MG63 (cell line): ENCODE measurements at places on chromosomes 12 and 14. TPM values are rescaled to one million over a fixed set of nuclear protein-coding genes. Genes with fewer than 3 reads are reported as not detected.
A peak's percentile ranks its signal among the peaks of the same experiment; 100 is the strongest.

- DNase-seq = peak; percentile 51
Observed at GRCh38 chr14:93984987-93985410, 8.6 kb upstream of the ASB2 start.

The TCL1B gene
- total RNA-seq = not detected in 2 replicates

The AVPR1A gene
- total RNA-seq = not detected in 2 replicates

DNA sequence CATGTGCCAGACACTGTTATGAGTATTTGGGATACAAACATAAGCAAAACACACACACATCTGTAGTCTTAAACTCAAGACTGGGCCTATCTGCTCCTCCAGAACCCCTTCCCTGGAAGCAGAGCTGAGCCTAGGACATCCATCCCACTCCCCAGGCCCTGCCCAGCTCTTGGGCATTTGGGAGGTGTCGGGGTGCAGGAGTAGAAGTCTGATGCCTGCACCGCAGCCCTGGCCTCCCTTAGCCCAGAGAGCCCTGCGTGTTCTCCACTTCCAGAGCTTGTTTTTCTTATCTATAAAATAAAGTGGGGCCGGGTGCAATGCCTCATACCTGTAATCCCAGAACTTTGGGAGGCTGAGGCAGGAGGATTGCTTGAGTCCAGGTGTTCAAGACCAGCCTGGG is 11.7 kb downstream of the HSP90AA1 start:
- DNase-seq = no peak

The CLMN gene
- 0.35 and 1.2 TPM in 2 replicates for total RNA-seq

The KRT6A gene
- total RNA-seq = not detected in 2 replicates

DNA sequence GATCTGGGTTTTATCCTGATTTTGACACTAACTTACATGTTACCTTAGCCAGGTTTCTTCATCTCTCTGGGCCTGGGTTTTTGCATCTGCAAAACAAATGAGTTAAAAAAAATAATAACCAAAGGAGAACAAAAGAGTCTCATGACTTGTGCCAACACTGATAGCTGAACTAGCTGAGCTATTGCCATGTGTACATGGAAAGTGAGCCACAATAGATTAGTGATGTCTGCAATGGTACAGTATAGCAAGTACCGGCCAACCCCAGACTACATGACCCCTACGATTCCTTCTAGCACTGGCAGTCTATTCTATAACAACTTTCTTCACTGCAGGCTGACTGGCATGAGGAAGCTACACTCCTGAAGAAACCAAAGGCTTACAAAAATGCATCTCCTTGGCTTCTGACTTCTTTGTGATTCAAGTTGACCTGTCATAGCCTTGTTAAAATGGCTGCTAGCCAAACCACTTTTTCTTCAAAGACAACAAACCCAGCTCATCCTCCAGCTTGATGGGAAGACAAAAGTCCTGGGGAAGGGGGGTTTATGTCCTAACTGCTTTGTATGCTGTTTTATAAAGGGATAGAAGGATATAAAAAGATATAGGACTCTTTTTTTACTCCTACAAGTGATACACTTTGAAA is 123.7 kb downstream of the DAD1 start:
- DNase-seq = no peak

The GNB3 gene
- total RNA-seq = 0.43 TPM in 1 of 2 replicates, not detected in the other

DNA sequence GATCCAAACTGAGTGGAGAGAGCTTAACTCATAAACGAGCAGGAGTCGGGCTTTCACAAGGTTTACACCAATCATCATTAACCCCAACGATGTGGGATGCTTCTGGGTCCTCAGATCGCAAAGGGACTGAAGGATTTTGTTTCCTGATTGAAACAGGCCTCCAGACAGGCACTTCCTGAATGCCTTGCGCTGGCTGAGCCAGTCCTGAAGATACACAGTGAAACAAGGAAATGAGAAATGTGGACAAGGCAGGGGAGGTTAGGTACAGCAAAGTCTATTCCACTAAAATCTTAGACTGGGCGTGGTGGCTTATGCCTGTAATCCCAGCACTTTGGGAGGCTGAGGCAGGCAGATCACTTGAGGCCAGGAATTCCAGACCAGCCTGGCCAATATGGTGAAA is 30.7 kb downstream of the RBM19 start:
- no peak for DNase-seq

- peak; percentile 78 for DNase-seq
Observed at GRCh38 chr14:33332497-33332896, 393.8 kb downstream of the NPAS3 start.

DNA sequence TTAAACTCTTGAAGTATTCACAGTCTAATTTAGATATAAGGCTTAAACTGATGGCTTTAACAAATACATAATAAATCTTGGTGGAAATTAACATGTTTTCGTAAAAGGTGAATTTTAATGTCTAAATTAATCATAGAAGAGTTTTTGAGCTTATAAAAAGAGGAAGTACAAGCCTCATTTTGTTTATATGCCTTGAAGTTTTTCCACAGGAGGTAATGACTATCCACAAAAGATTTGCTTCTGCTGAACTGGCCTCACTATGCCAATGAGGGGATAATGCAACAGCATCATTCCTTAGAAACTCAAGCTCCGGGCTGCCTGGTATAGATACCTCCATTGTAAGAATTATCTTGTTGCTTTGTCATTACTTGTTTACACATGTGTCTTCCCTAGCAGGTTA is 175.6 kb downstream of the DUSP6 start:
- DNase-seq = no peak

DNA sequence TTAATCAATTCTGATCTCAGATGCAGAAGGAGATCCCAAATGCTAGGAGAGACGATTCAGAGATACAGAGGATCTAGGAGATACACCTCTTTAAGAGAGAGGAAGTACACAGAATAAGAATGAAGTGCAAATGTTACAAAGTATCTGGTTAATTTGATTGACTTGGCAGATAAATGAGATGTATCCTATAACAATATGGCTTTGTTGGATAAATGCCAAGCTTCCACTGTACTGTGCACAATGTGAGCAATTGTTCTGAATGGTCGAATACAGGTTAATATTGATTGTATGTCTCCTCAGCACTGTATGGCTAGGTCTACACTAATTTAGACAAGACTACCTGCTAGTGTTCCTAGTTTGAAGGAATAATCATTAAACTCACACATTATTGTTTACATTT is 119.6 kb upstream of the PTPRB start:
- no peak for DNase-seq

- DNase-seq = no peak
Observed at GRCh38 chr12:108121320-108121719, 7.8 kb upstream of the WSCD2 start.

DNA sequence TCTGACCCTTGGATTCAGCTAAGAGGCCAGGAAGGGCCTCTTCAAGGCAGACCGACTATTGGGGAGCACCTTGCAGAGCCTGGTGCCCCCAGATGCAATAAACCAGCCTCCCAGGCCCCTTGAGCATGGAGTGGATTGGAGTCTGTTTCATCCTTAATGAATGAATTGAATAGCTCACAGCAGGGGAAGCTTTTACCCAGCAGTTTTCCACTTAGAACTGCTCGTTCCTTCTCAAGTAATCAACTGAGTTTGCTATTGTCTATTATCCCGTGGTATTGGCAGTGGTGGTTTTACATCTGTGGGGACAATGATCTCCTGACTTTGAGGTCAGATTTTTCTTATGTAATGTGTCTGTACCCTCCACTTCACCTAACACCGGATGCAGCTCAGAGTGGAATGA is 197.6 kb downstream of the AACS start:
- DNase-seq = no peak

DNA sequence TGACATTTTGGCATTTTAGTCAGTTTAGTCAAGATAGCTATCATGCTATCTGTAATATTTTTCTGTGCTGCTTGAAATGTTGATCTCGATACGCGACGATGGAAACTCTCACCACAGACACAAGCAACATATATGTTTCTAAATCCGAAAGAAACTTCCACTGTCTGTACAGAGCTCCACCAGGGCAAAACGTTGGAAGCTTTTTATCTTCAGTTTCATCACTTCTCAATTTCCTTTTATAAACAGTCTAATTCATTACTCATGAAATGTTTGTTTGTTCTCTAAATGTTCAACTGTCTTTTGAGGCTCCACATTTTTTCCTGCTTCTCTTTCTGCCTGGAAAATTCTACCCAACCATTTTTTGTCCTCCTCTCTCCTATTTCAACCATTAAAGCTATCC is 737.6 kb downstream of the SLC16A7 start:
- no peak for DNase-seq

- no peak for DNase-seq
Observed at GRCh38 chr12:106094304-106094703, 44.5 kb downstream of the NUAK1 start.

- DNase-seq = no peak
Observed at GRCh38 chr14:68630611-68631393, 162.1 kb downstream of the ZFP36L1 start.

- DNase-seq = no peak
Observed at GRCh38 chr12:127583041-127583440, 683.9 kb upstream of the TMEM132C start.

GRCh38 chr14:28220391-28220790 is 546.2 kb upstream of the FOXG1 start:
- no peak for DNase-seq

GRCh38 chr12:49811136-49811535 is 17.1 kb downstream of the NCKAP5L start:
- no peak for DNase-seq

The PRH2 gene
- total RNA-seq = not detected in 2 replicates

GRCh38 chr14:85917716-85918115 is 387.8 kb downstream of the FLRT2 start:
- DNase-seq = no peak

DNA sequence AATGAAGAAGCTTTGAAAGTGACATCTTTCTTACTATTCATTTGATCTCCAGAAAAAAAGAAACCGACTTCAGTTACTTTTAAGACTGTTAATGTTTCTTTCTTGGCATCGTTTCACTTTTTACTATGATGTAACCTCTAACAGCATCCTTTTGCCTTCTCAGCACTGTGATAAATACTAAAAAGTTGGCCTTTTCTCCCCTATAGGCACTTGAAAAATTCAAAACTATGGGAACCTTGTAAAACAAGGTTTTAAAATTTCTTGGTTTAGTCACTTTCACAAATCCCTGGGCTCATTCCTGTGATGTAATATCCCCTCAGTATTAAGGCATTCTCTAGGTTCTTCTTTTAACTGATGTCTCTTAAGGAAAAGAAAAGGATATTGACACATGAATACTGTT is 281.8 kb downstream of the EGLN3 start:
- DNase-seq = no peak

The FOXG1 gene
- 0.03 and 0.67 TPM in 2 replicates for total RNA-seq
